Mucosa of descending colon (tissue), 3 donors: ENCODE measurements at places on chromosomes 3 and 15. TPM values are rescaled to one million over a fixed set of nuclear protein-coding genes. Genes with fewer than 3 reads are reported as not detected.

Gene ZNF501
- total RNA-seq, result 3.6 TPM

Gene SPINK8
- total RNA-seq, result not detected

Gene ACAD11
- 19.8 TPM for total RNA-seq

Gene GOLGA6L7
- total RNA-seq, result not detected

Gene GRK7
- total RNA-seq, result not detected

Gene CCR1
- 1.8 TPM for total RNA-seq

Gene ZMYND10
- total RNA-seq, result 0.60 TPM

Gene ZNF385D
- total RNA-seq, result 3.1 TPM

Gene CCR9
- total RNA-seq, result 0.12 TPM

Gene IL17RB
- total RNA-seq, result 10.3 TPM

Gene TM4SF18
- 1.9 TPM for total RNA-seq

Gene DNAH12
- total RNA-seq, result 0.07 TPM

Gene COL8A1
- 7.6 TPM for total RNA-seq

Gene SMCO1
- total RNA-seq, result not detected

Gene CLDN1
- total RNA-seq, result 4.3 TPM

Gene HDC
- 0.52 TPM for total RNA-seq

Gene CACNA1D
- total RNA-seq, result 38.1 TPM

Gene SHC4
- 3.6 TPM for total RNA-seq

Gene CCDC32
- 32.8 TPM for total RNA-seq

Gene ST3GAL6
- total RNA-seq, result 2.3 TPM

Gene ZBTB47
- 3.1 TPM for total RNA-seq

Gene BBS4
- total RNA-seq, result 11.7 TPM

Gene TTLL13
- 0.63 TPM for total RNA-seq

Gene RASGRP1
- 2.6 TPM for total RNA-seq

Gene RNU5B-1
- total RNA-seq, result 32.0 TPM

Gene SLC35G2
- 1.9 TPM for total RNA-seq

Gene MYL3
- total RNA-seq, result 1.2 TPM

Gene SAMMSON
- not detected for total RNA-seq

Gene GOLGA8J
- total RNA-seq, result not detected

Gene FAM107A
- total RNA-seq, result 2.2 TPM

Gene GHRL
- 0.55 TPM for total RNA-seq

Gene CAMK2N2
- not detected for total RNA-seq

Gene KLHL6
- total RNA-seq, result 1.9 TPM
